ENCODE measurements at places on chromosomes 3 and 15.

GRCh38 chr3:171876680-171877147 lies 33.6 kb downstream of the TMEM212 start:
- DNase-seq = no peak

DNA sequence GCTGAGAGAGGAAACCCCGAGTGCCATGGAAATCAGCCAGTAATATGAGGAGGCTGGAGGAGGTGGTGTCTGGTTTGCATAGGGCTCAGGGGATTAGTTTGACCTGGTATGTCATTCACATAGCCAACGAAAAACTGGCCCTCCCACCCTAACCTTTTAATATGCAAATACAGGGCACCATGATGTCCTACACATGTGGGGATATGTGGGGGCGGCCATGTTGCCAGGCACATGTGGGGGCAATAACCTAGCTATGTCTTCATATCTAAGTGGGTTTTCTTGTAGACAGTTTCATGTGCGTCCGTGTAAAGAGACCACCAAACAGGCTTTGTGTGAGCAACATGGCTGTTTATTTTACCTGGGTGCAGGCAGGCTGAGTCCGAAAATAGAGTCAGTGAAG lies 110.1 kb downstream of the MOBP start:
- DNase-seq = peak; percentile 30

GRCh38 chr3:150114873-150115540 lies 144.3 kb upstream of the PFN2 start:
- DNase-seq = no peak

DNA sequence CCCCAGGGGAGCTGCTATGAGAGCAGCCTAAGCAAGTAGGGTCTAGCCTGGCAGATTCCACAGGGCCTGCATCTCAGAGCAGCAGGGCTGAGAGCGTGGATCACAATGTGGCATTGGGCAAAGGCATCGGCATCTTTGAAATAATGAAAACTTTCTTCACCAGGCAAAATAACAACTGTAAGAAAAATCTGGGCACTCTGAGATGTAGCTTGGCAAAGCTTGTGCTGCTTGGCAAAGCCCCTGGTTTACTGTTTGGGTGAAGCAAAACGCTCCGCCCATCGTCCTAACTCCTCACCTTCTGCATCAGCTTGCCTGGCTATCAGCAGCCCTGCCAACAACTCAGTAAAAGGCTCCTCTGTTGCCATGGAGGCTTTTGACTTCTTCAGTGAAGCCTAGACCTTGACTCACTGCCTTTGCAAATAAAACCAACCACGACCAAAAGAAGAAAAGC lies 212.8 kb upstream of the EIF1B start:
- no peak for DNase-seq

GRCh38 chr3:141246224-141246957 lies 14.8 kb downstream of the PXYLP1 start:
- no peak for DNase-seq

DNA sequence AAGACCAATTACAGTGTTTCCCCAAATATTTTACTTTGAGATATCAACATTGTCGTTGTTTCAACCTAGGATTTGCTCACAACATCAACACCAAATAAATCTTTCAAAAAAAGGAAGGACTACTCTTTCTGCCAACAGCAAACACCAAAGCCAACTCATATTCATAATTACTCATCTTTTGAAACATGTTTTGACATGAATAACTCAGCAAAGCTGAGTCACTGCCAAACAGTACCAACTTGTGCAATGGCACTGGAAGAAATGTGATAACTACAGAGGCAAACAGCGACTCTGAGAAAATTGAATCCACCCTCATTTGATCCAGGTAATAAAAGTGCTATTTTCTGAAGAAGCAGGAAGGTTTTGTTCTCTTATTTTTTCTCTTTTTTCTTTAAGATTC lies 67.2 kb downstream of the PEX5L start:
- DNase-seq = no peak

GRCh38 chr3:15637131-15637951 lies 35.8 kb downstream of the BTD start:
- no peak for DNase-seq

DNA sequence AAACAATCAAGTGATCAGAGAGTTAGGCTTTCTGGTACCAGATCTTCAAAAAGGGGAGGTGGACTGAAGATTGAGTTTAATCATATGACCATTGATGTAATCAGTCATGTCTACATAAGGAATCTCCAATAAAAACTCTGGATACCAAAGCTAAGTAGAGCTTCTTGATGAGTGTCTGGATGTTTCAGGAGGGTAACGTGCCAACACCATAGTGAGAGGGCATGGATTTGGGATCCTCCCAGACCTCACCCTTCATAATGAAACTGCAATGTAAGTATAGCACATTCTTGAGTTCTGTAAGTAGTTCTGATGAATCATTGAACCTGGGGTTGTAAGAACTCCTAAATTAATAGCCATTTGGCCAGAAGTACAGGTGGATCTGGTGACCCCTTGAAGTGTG lies 21.3 kb downstream of the PGPEP1L start:
- no peak for DNase-seq

- DNase-seq = no peak
These were observed 98.4 kb downstream of the ECT2 start for GRCh38 chr3:172848910-172849309.

- DNase-seq = no peak
These were observed 8.4 kb downstream of the CSPG4 start for GRCh38 chr15:75704263-75704615.

- DNase-seq = no peak
These were observed 17.4 kb upstream of the NPTN start for GRCh38 chr15:73650416-73651126.

DNA sequence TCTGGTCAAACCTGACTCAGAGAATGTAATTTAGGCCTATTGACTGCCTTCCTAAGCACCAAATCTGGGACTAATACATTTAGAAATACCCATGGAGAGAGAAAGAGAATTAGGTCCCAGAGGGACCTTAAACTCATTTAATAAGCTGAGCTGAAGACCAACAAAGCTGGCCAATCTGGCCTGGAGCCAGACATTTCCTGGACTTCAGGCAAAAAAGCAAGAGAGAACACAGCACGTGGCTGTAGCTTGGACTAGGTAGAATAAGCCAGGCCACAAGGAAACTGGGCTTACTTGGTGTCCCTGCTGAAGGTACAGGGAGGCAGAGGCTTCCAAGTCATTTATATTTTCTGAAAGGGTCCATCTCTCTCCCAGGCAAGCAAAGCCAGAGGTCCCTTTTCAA lies 88.1 kb downstream of the RTP4 start:
- DNase-seq = no peak

DNA sequence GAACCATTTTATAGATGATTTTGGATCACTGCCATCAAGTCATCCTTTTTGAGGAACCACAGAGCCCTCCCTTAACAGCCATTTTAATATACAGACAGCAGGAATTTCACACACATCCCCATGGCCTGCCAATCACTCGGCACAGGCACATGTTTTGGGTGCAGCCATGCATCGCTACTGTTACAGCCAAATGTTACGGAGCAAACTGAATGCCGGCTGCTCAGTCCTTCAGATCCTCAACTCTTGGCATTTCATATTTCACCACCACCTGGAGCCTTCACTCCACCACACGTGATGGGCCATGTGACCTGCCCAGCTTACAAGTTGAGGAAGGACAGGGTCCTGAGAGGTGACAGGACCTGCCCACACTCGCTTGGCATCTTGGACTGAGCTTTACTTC lies 90.8 kb downstream of the OXNAD1 start:
- no peak for DNase-seq

- no peak for DNase-seq
These were observed 130.1 kb upstream of the PRR20G start for GRCh38 chr3:127417709-127418559.

- no peak for DNase-seq
These were observed 534 bp downstream of the FRMD5 start for GRCh38 chr15:44194323-44195150.

GRCh38 chr15:88624156-88624970 lies 3.2 kb downstream of the AEN start:
- no peak for DNase-seq

- no peak for DNase-seq
These were observed 3.0 kb downstream of the LIMD1 start for GRCh38 chr3:45597581-45597980.

- DNase-seq = no peak
These were observed 122.3 kb downstream of the ATP1B3 start for GRCh38 chr3:141998669-141999290.

DNA sequence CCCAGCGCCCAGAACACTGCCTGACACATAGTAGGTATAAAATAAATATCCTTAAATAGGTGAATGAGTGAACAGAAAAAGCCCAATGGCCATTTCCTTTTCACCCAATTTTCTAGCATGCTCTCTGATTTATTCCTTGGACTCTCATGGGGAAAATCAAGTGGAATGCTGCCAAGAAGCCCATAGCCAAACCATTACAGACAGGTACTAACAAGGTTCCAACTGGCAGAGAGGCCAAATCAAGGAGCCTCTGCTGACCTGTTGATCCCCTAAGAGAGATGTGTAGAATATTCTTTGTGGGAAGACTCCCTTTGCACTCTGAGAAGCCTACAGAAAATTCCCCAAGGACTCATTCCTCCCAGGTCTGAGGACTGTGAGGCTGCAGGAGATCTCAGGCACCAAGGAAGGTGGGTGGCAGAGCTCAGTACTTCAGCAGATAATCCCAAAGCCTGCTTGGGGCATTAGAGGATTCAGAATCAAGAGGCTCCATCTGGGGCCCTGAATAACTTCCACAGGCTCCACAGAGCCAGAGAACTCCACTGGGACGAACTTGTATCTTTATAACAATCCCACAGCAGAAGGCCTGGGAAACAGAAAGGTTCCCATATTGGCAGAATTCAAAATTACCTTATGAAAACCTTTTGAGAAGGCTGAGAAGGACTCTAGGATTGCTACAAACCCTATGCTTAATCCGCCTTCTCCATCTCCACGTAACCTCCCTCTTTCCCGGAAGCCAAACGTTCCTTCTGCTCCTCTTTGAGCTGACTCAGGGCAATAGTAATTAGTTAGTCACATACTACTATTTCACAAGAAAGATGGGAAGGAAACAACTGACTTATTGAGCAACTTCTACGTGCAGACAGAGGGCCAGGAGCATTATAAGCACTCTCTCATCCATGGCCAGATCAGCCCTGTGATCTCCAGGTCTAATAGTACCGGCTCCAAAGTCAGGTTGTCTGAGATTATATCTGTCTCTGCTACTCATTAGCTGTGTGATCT lies 34.5 kb downstream of the PRICKLE2 start:
- no peak for DNase-seq

GRCh38 chr3:43461345-43461744 lies 160.5 kb downstream of the ANO10 start:
- no peak for DNase-seq

DNA sequence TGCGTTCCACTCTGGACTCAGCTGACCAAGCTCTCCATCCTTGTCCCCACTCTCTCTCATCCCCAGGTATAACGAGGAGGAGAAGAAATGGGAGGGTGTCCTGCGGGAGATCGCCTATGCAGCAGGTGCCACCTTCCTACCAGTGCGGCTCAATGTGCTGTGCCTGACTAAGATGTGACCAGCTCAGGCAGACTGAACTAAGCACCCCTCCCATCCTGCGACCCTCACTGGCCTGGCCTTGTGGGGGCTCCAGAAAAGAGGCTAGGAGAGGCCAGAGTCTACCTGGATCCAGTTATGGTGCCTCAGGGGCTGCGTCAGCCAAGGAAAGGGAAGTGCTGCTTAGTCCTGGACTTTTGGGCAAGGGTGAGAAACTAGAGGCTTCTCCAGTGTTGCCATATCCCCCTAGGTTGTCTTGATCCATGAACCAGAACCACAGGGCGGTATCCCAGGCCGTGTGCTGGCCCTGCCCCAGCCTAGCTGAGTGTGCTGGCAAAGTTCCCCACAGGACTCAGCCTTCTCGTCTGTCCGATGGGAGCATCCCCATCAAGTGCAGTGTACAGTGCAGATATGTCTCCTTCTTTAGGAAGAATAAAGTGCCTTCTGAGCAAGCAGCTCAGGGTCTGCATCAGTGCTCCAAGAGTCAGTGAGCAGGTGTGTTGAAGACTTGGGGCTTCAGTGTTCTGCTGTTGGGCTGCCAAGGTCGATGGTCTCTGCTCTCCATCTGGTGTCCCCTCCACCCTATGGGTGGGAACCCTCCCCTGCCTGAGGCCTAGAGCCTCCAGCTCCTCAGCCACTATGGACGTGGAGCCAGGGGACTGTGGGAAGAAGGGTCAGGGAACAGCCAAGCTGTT lies 6.7 kb downstream of the KLHL40 start:
- DNase-seq = no peak

DNA sequence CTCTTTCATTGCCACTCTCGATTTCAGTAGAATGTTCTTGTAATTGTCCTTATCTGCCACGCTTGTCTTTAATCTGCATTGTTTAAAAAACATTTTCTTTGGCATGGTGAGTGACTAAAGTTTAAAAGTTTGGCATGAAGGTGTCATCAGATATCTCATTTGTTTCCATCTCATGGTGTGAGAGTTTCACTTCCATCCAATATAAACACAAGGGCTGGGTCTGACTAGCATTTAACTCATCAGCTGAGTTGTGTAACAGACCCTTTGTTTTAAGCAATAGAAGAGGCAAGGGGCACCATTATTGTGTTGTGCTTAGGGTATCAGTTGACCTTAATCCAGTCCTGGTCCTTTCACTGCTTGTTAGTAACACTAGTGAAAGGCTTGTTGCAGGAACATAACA lies 49.9 kb upstream of the IL12A start:
- DNase-seq = no peak

GRCh38 chr3:157767607-157768006 lies 264.4 kb upstream of the VEPH1 start:
- no peak for DNase-seq

DNA sequence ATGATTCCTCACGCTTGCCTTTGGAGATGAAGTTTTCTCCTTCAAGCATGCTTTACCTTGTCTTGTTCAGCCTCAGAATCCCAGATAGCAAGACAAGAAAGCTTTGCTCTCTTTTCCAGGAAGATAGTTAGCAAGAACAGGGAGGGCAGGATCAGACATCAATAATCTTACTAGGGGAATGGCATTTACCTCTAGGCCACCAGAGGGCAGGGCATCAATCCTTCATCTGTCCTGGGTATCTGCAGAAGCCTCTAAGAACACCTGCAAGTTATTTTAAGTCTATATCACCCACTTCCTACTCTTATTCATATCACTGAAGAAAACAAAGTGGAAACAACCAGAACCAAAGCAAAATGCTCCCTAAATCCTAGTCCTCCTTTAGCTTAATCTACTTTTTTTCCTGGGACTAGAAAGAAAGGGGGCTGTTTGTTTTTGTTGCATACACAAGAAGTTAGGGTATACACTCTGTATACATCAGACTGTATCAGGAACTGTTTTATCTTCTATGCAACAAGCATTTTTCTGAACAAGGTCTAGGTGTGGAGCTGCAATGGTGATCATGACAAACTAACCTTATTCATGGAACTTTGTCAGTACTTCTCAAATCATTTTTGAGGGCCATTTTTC lies 862.5 kb downstream of the CADM2 start:
- peak; percentile 59 for DNase-seq

All from WTC11 (cell line).